Stimulated activated CD8-positive, alpha-beta memory T cell treated with anti-CD3 and anti-CD28 coated beads, Interleukin-15, amount 100 ng/mL, for 24 hours (primary cell): ENCODE measurements at places on chromosomes 1 and 21.

DNA sequence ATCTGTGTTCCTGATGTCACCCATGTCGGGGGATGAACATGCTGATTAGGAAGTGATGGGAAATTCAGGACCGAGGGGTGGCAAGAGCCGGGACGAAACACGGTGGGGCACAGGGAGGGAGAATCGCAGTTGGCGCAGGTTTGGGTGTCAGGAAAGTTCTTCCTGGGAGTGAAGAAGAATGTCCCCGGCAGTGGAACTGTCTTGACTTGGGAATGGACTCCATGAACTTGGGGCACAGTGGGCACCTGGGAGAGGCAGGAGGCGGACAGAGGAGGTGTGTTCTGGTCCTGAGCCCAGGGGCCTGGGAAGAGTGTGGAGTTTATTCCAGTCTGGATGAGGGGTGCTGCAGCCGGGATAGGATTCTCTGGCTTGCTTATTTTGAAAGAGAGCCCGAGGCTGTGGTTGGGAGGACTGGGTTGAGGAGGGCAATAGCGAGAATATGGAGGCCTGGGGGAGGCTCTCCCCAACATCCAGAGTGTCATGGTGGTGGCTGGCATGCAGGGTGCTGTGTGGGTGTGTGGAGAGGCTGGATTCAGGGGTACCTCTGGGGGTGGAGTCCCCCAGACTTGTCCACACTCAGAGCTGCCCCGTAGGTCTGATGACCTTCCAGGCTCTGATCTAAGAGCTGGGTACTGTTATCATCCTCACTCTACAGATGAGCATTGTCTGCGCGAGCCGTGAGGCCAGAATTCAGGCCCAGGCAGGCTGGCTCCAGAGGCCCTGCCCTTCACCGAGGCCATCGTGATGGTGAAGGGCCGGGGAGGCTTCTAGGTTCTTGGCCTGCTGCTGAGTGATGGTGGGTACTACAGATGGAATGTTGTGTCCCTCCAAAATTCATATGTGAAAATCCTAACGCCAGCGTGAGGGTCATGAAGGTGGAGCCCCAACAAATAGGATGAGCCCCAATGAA is 274.5 kb upstream of the C1orf174 start:
- no peak for DNase-seq

- no peak for DNase-seq
Measured at GRCh38 chr1:171664976-171665375, 12.5 kb upstream of the MYOC start.

GRCh38 chr1:54227091-54227602 is 27.2 kb downstream of the MRPL37 start:
- DNase-seq = no peak

- DNase-seq = no peak
Measured at GRCh38 chr1:234684856-234685255, 74.9 kb upstream of the IRF2BP2 start.

DNA sequence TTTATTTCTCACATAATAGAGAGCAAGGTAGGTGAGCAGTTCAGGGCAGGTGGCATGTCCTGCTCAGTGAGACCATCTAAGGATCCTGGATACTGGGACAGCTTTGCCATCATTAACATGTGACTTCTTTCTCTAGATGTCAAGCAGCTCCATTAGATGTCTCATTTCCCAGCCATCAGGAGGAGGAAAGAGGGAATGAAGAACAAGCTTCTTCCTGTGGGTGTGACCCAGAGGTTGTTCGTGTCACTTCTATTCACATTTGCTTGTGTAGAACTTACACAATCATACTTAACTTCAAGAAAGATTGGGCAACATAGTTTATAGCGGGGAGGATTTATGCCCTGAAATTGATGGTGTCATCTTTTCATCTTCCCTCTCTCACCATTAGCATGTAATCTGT is 169.2 kb upstream of the B3GALT2 start:
- no peak for DNase-seq

DNA sequence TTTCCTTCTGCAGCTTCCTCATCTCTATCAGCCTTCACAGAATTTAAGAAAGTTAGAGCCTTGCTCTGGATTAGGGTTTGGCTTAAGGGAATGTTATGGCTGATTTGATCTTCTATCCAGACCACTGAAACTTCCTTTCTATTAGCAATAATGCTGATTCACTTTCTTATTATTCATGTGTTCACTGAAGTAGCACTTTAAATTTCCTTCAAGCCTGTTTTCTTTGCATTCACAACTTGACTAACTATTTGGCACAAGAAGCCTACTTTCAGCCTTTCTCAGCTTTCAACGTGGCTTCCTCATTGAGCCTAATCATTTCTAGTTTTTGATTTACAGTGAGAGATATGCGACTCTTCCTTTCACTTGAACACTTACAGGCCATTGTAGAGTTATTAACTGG is 528.5 kb downstream of the PLPP3 start:
- DNase-seq = no peak

GRCh38 chr1:164692420-164692819 is 133.4 kb downstream of the PBX1 start:
- no peak for DNase-seq

GRCh38 chr1:21783679-21784603 is 992 bp upstream of the USP48 start:
- DNase-seq = no peak

DNA sequence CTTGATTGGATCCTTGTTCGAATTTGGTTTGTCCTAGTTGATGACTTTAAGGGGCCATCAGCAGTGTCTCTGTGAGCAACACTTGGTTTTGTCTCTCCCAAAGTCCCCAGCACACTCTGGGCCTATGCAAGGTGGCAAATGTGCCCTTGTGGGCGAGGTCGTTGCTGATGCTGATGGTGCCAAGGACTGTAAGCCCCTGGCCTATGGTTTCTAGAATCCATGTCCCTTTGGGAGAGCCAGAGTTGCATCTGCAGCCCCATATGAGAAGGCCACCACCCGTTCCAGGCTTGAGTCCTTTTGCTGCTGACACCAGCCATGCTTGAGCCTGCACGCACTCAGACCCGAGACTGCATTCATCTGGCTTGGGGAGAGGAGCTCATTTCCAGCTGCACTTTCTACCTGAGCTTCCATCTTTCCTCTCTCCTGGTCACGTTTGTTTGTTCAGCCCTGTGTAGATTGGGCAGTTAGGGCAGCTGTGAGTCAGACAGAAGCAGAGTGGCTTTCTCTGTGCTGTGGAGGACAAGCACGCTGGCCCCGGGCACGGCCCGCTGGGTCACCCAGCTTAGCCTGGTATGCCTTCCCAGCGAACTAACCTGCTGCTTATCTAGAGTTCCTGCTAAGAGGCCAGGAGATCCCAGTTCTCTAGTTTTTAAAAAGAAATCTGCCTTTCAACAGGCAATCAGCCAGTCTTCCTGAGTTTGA is 52.1 kb upstream of the CSF3R start:
- no peak for DNase-seq

DNA sequence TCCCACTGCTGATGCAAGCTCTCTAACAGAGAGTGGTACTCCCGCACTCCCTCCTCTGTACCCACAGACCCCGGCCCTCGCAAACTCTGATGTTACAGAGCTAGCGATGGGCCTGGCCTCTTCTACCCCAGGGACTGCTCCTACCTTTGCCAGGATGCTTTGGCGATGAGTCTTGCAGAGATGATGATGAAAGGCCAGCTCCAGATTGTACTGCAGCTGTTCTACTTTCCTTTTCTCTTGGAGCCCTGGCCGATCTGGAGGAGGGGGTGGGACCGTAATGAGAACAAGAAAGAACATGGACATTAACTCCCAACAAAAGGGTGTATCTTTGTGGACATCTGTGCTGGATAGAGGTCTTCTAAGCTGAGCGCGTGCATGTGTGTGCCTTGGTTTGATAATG is 6.0 kb upstream of the LINGO4 start:
- no peak for DNase-seq

DNA sequence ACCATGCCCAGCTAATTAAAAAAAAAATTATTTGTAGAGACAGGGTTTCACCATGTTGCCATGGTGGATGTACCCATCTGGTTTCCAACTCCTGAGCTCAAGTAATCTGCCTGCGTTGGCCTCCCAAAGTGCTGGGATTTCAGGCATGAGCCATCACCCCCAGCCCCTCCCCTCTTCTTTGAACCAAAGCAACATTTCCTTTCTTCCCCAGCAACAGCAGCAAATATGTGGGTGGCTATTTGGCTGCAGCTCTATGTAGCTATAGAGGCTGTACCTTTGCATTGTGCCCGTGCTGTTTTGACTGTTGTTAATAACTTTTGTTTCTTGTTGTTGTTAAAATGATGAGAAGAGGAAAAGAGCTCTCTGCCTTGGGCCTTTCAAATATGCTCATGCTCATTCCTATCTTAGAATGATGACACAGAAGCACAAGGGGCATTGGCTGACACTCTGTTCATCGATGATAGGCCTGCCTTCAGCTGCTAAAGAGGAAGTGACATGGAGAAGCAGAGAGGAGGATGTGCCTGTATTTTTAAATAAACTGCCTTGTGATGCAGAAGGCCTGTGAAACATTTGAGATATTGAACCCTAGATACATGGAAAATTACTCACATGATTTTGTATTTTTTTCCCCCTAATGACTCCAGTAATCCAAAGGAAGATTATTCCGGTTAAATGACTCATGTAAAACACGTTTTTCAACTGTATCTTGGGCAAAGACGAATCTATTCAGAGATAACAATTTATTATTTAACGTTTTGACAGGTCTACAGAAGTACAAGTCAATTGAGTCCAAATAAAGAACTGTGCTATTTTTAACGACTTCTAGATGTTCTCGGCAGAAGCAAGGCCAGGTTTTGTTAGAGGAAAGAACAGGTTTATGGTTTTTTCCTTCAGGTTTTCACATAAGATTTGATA is 20.5 kb upstream of the XPR1 start:
- DNase-seq = no peak

- DNase-seq = no peak
Measured at GRCh38 chr1:41399145-41399795, 38.0 kb downstream of the FOXO6 start.

DNA sequence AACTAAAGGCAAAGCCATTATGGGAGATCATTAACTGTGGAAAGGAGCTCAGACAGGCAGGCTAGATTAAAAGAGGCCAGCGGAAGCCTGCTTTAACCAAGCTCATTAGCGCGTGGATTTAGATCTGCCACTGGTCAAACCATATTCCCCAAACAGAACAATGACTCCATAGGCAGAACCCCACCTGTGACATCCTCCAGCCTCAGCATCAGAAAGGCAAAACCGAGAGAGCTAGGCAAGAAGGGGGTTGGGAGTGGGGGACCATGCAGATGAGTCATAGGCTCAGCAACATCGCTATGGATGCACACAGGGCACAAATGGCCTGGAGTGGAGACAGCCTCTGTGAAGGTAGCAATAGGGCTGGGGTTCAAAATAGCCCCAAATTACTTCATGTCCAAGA is 20.6 kb downstream of the MKNK1 start:
- DNase-seq = no peak

- no peak for DNase-seq
Measured at GRCh38 chr1:165659581-165659895, 28.5 kb downstream of the MGST3 start.

DNA sequence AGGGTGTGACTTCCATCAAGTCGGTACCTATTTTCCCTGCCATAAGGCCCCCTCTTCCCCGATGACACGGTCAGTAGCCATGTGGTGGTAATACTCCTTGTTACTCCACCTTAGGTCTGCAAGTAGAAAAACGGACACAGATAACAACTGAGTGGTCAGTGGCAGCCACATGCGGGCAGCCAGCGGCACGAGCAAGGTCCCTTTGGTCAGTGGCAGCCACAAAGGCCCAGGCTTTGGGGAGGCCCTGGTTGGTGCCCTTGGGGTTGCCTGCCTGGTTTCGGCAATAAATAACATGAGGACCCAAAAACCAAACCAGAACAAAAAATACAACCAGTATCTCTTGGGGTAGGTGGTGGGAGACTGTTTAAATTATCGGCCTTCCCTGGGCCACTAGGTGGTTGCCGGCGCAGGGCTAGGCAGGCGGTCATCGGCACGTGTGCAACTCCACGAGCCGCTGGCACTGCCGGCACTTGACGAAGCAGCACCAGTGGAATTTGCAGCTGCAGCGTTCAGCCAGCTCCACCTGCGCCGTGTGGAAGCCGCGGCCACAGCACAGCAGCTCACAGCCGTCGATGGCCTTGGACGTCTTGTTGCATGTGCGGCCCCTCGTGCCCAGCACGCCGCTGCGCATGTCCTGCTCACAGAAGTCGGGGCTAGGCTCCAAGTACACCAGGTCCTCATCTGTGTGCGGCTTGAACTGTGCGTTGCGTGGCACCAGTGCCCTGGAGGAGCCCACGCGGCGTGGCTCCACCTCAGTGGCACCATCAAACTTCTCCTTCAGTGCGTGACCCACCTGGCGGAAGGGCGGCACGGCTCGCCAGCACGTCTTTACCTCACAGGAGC is 23.1 kb downstream of the WNT4 start:
- no peak for DNase-seq

GRCh38 chr1:179178183-179178582 is 51.3 kb downstream of the ABL2 start:
- no peak for DNase-seq

GRCh38 chr21:32909393-32909792 is 116.3 kb upstream of the OLIG2 start:
- no peak for DNase-seq

DNA sequence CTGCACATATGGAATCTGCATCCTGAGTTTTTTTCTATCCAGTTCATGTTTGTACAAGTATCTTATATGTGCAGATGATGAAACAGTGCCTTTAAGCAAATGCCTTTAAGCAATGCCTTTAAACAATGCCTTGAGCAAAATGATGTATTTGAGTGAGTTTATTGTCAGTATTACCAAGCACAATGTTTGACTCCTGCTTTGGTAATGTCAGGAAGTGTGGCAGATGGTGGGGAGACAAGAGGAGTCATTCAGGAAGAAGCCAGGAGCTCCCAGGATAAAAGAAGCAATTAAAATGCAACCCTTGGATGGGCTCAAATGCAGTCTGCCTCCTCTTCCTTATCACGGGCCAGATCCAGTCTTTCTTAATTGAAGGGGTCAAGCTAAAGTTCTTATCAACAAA is 108.7 kb upstream of the KCNJ15 start:
- DNase-seq = no peak
